Gastroesophageal sphincter (tissue), 4 donors: ENCODE measurements at places on chromosomes 3 and 15.

GRCh38 chr15:77839970-77840905 lies 207.5 kb upstream of the LINGO1 start:
- ATAC-seq: no peak

- no peak for ATAC-seq
These were observed 19.3 kb upstream of the ANXA2 start for GRCh38 chr15:60417112-60417511.

GRCh38 chr3:191362037-191362436 lies 31.7 kb upstream of the UTS2B start:
- ATAC-seq: no peak

GRCh38 chr3:151356794-151357462 lies 27.6 kb upstream of the P2RY13 start:
- ATAC-seq: no peak

- ATAC-seq: no peak
These were observed 11.2 kb downstream of the BOC start for GRCh38 chr3:113222451-113223086.
